ENCODE measurements at places on chromosomes 3 and 15.

DNA sequence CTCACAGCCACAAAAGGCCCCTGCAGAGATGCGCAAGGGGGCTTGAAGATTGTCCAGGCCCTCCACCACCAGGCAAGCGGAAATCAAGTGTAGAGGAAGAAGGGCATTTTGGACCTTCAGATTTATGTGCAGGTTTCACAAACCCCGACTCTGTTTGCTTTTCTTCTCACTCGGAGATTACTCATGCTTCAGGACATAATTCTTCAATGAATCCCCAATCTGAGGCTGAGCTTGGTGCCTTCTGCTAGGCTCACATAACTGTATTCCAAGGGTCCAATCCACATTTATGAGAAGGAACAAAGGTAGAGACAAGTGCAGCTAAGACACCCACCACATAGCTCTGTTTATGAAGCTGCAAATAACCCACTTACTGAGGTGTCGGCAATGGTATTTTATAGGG lies 50.6 kb upstream of the NMNAT3 start:
- no peak for DNase-seq

DNA sequence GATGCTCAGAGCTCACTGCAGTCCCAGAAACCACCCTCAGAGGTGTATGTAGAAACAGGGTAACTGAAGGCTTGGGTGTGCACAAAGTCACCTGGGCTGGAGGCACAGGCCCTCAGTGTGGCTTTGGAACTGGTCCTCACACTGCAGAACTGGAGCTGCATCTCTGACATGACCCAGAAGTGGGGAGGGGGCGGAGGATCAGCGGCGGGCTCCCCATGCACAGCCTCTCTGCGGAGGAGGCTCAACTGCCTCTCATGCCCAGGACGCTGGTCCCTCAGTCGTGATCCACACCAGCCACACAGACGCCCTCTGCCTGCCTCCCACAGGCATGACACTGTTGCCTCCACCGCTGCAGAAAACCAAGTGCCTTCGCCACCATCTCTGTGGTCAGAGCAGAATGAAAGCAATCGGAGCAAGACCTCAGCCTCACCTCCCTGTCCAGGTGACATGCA lies 73.7 kb downstream of the TM2D3 start:
- peak; percentile 73 for DNase-seq

- no peak for DNase-seq
Measured at GRCh38 chr3:188298585-188298984, 144.6 kb downstream of the LPP start.

DNA sequence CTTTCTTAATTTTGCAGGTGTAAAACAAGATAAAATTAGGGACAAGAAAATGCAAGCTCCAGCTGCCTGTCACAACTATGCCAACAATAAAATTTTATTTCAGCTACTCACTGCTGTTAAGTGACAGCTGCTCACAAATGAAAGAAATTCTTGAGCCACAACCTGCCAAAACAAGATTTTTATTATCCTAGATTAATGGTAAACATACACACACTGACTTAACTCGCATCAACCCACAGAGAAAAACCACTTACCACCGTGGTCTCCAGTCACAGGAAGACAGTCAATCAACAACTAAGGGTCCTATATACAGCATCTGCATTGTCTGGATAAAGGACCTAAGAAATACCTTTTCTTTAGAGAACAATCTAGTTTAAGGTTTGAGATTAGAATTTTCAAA lies 31.3 kb downstream of the EFL1 start:
- DNase-seq: no peak

DNA sequence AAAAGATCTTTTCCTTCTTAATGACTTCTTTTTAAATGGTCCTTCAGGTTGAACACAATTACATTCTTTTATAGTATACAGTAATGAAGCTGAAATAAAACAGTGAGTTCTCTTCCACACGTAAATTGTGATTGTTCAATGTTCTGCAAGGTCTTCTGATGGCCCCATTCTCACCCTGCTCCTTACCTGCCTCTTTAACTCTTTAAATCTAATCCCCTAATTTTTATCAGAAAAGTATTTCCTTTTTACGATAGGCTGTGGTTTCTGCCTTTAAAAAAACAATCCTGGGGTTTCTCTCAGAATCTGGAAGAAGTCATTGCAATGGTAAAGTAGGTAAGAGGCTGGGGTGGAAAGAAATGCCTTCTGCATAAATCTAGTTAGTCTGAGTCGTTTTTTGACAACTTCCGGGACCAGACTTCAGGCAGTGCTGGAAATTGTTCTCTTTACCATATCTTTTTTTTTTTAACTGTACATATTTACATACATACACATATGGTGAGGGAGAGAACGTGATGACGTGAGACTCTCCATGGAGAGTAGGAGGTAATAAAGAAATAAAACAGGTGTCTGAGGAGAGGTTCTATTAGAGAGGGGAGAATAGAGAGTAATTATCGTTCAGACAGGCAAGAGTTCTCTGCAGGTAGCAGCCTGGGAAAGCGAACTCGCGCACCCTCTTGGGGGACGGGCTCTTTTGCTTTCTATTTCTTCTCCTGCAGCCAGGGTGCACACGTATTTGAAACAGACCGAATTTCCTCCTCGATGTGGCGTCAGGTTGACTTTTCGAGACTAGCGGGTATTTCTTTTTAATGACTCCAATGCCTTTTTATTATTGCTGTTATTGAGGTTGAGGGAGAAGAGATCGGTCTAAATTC lies at the start of gene SIDT1:
Gene SIDT1, plus strand, starts transcription at position 730 of the 872 bp plus-strand sequence. CDS start 467 bp downstream, outside the sequence.
- peak; percentile 64 for DNase-seq

- DNase-seq: no peak
Measured at GRCh38 chr15:67976506-67977073, 77.5 kb upstream of the PIAS1 start.

GRCh38 chr3:30231277-30232141 lies 374.9 kb upstream of the TGFBR2 start:
- no peak for DNase-seq

GRCh38 chr3:122921791-122922651 lies 105.5 kb downstream of the SEMA5B start:
- peak; percentile 59 for DNase-seq

GRCh38 chr3:173253471-173253870 lies 112.4 kb upstream of the SPATA16 start:
- no peak for DNase-seq

- no peak for DNase-seq
Measured at GRCh38 chr15:78909791-78910228, 35.0 kb downstream of the CTSH start.

- DNase-seq: no peak
Measured at GRCh38 chr3:39839484-39839883, 30.1 kb downstream of the MYRIP start.

DNA sequence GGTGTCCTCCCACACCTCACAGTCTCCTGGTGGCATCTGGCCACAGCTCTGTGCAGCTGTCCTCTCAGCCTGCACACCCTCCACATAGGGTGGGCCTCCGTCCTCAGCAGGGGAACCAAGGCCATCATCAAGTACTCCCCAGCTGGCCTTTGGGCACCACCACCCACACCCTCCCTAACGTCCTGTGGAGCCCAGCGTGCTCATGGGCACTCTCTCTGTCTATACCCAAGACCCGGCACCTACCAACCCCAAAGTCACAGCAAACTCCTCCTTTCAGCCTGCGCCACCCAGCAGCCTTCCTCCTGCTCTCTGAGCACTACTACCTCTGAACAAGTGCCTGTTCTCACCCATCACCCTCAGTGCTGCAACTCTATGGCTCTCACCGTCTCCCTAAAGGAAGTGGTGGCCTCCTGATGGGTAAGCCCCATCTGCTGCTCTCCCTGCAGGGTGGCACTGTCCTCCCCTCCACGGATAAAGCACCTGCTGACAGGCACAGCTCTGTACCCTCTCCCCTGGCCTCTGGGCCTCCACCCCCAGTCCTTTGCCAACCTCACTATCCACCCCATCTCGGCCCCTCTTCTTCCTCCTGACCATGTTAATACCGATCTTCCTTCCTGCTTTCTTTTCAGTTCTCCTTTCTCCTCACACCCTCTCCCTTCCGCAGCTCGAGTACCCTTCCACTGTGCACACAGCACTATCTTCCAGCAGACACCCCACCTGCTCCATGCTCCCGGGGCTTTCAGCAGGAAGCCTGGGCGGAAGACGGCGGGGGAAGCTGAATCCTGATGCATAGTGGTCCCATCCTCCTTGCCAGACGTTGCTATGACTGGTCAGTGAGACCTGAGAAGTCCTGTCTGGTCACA lies 31.5 kb downstream of the SLC41A3 start:
- DNase-seq: no peak

GRCh38 chr3:48202632-48203031 lies 14.4 kb upstream of the CDC25A start:
- no peak for DNase-seq

GRCh38 chr15:43218908-43219706 lies 1.7 kb downstream of the EPB42 start:
- peak; percentile 55 for DNase-seq

- no peak for DNase-seq
Measured at GRCh38 chr3:171522651-171523050, 62.4 kb upstream of the TNIK start.

- DNase-seq: no peak
Measured at GRCh38 chr3:70112751-70113150, 113.2 kb downstream of the SAMMSON start.

GRCh38 chr3:169028716-169029115 lies 634.8 kb downstream of the MECOM start:
- no peak for DNase-seq

DNA sequence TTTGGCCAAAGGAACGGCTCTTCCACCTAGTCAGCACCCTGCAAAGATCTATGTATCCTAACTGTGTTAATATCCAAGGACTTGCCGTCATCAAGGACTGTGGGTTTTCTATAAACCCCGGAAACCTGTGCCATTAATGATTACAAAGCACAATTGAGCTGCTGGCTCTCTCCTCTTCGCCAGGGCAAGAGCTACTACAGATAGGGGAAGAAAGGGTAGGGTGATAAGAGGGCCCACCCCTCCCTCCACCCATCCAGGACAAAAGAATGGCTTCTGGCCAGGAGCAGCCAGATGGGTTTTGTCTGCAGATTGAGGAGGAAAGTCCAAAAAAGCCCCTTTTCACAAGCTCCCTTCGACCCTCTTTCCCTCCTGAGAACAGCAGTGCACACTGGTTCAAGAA lies 9.9 kb downstream of the RFT1 start:
- DNase-seq: no peak

GRCh38 chr15:74977599-74977998 lies 17.8 kb upstream of the SCAMP5 start:
- DNase-seq: no peak

- no peak for DNase-seq
Measured at GRCh38 chr15:40050788-40051470, 11.9 kb upstream of the SRP14 start.

GRCh38 chr15:68241088-68241935 lies 11.8 kb upstream of the CLN6 start:
- no peak for DNase-seq

DNA sequence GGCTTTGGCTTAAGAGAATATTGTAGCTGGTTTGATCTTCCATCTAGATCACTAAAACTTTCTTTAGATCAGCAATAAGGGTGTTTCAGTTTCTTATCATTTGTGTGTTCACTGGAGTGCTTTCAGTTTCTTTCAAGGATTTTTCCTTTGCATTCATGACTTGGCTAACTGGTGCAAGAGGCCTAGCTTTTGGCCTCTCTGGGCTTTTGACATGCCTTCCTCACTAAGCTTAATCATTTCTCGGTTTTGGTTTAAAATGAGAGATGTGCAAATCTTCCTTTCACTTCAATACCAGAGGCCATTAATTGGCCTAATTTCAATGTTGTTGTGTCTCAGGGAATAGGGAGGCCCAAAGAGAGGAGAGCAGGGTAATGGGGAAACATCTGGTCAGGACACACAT lies 30.3 kb upstream of the CCNB2 start:
- DNase-seq: no peak

- no peak for DNase-seq
Measured at GRCh38 chr3:62260655-62261054, 112.7 kb downstream of the FEZF2 start.

DNA sequence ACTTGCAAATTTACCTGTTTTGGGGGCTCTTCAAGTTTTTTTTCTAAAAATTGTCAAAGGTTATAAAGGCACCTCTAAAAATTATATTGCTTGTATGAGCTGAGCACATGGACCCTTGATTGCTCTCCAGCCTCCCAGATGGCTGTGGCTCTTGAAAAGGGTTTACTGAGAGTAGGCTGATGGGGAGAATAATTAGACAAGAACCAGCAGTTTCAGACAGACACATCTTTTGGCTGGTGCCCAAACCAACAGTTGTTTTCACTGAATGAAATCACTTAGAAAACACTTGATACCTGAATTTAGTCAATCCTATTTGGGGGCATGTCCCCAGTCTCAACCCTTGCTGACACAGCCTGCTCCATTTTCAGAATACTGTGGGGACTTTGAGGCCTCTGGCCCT lies 217.6 kb downstream of the KBTBD8 start:
- DNase-seq: no peak

DNA sequence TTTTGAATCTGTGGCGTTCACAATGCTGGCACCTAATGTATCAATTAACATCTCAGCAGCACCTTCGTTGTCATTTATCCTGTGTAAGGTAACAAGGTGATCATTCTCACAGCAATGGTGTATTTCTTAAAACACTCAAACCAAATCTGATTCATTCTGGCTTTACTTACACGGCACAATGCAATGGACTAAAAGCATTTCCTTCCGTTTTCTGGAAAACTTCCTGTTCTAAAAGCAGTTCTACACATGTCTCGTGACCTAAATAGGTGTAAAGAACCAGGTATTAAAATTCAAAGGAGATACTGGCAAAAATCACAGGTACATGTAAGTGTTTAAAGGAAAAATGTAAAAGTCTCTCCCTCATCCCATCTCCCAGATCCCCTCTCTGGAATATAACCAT lies 77.8 kb downstream of the BTD start:
- no peak for DNase-seq

DNA sequence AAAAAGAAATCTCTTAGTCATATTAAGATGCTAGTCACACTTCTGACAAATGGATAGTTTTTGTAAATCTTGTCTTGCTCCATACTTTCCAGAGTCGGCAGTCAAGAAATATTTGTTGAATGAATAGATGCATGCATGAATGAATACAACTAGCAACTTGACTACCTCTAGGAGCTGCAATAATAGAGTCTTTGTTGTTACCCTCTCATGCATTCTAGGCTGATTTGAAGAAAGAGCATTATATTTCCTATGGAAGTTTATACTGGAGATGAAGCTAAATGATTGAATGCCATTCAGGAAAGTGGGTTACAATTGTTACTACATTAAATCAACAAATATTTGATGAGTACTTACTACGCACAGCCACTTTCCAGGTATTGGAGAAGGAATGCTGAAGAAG lies 18.1 kb upstream of the TRAT1 start:
- no peak for DNase-seq

DNA sequence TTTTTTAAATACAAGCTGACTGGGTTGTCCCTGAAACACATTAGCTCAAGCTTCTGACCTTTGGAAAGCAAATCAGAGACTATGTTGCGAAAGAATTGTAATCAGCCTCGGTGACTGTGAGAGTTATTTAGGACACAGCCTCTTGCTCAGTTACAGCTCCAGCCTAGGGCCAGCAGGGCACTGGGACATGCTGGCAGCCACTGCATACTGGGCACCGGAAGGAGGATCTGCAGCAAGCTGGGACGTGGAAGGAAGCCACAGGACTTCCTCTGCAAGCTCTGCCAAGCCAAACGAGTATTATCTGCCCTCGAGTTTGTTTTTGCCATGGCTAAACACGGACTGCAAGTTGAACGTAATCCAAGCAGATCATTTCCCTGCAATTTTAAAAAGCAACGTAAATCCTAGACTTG lies 24.4 kb upstream of the COPG1 start:
- no peak for DNase-seq

- no peak for DNase-seq
Measured at GRCh38 chr3:96753124-96753523, 61.3 kb upstream of the EPHA6 start.

All from hematopoietic multipotent progenitor cell (in vitro differentiated cells).